CD4-positive, alpha-beta T cell treated with Interleukin-15 for 4 hours (primary cell): ENCODE measurements at places on chromosomes 2 and 18.

DNA sequence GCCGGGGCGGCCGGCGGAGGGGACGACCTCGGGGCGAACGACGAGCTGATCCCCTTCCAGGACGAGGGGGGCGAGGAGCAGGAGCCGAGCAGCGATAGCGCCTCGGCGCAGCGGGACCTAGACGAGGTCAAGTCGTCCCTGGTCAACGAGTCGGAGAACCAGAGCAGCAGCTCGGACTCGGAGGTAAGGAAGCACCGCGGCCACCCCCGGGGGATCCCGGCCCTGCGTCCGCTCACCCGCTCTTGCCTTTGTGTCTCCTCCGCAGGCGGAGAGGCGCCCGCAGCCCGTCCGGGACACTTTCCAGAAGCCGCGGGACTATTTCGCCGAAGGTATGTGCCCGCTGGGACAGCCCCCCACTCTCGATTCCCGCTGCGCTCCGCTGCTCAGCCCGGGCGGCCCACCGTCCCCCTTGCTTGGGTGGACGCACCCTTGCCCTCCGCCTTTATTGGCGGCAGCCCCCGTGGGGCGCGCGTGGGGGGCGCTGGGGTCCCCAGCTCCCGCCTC lies 611 bp downstream of the TCF7L1 start:
- no peak for DNase-seq

DNA sequence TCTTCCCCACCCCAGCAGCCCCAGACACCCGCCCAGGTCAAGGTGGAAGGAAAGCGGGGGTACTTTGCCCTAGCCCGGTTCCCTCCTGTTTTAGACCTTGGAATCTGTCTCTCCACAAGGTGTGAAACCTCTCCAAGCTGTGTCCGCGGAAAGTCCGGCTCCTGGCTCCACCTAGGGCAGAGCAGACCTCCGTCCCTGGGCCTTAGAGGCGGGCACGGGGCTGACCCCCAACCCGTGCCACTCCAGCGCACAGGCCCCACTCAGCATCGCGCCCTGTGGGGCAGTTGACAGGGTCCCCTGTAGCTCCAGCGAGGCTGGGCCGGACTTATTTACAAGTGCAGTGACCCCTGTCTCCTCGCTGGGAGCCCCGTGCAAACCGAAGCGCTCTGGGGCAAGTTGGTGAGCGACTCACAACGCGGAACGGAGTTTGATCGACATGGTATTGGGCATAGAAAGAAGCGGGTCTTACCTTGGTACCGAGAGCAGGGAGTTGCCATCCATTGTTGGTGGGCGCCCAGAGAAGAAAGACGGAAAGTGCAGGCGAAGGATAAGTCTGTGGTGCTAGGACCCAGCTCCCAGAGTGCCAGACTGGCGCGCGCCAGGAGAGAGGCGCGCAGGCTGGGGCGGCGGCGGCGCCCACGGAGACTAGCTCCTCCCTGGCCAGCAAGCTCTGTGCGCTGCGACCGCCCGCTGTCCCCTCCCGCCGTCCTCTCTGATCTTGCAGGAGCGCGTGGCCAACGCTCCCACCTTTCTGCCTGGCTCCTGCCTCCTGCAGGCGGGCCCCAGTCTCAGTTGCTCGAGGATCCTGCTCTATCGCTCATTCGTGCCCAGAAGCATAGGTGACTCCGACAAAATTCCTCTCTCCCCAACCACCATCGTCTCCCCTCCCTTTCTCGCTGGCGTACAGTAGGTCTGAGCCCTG lies at the start of gene SPHKAP:
Gene SPHKAP, minus strand, starts transcription at position 590 of the 922 bp plus-strand sequence. Its CDS starts 89 bp downstream, at position 501.
- no peak for DNase-seq

DNA sequence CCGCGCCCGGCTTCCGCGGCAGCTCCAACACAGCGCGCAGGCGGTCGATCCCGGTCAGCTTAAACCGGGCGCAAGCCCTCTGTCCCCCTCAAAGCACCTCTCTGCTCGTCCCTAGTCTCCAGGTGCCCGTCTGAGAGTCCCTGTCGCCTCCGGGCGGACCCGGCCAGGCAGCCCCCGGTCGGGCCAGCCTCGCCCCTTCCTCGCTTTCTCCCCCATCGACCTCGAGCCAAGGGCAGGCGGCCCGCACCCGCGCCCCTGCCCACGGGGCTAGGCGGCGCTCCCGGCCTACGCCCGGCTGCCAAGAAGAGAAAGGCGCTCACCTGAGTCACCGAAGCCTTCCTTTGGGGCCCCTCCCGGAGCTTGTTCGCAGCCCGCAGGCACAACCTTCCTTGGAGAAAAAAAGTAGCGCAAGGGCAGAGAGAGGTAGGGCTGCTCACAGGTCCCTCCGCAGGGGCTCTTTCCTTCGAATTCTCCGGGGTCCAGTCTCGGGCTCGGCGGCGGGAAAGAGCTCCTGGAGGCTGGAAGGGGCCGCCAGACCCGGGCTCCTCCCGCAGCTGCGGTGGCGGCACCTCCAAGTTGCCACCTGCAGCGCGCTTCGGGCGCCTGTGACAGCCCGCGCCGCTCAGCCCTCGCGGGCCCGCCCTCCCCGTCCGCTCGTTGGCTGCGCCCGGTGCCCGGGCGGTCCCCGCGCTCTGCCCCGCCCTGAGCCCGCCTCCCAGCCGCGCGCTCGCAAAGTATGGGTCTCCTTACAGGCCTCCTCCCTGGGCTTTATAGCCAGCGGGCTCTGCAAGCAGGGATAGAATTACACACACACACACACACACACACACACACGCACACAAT lies 86.5 kb upstream of the EPB41L3 start:
- no peak for DNase-seq

- no peak for DNase-seq
These were observed 23.4 kb upstream of the TET3 start for GRCh38 chr2:73961274-73961673.

GRCh38 chr18:12034241-12035100 lies 53.2 kb downstream of the IMPA2 start:
- no peak for DNase-seq

- DNase-seq: no peak
These were observed 9.5 kb downstream of the PID1 start for GRCh38 chr2:229261599-229261998.

DNA sequence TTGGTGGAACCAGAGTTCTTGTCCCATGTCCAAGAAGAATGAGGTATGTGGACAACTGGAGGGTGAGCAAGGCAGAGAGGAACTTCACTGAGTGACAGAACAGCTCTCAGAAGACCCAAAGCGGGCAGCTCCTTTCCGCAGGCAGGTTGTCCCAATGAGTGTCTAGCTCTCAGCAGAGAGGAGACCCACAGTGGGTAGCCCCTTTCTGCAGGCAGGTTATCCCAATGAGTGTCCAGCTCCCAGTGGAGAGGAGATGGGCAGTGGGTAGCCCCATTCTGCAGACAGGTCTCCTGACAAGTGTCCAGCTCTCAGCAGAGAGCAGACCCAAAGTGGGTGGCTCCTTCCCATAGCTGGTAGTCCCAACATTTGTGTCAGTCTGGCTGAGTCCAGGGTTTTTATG lies 69.6 kb downstream of the SRBD1 start:
- no peak for DNase-seq

DNA sequence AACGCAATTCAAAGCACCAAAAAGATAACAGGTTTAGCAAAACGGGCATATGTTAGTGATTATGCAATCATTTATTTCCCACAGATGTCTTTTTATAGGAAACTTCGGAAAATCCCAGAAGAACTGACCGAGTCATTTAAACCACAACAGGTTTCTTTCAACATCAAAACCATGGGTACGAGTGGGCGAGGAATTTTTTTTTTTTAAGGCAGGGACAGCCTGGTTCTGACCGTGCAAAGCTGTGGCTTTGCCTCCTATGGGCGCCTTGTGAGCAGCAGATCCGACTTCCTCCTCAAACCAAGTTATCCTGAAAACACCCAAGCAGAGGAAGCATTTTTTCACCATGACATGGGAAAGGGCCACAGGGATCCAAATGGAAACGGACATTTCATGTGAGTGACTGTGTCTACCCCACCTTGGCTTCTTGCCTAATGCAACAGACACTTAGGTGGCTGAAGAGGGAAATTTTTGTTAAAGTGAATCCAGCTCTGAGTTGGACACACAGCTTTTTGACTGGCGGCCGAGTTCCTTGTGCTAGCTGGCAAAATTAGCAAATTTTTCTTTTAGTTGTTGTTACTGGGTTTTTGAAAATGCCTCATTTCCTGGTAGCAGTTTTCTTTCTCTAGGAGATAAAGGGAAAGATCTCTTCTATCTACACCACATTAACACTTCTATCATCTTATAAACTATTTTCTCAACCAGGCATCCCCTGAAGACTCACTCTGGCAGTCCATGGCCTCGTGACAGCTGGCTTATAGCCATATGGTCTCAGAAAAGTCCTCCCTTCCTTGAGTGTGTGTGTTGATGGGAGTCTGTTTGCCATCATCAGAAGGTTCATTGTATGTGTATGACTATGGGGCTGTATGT lies 487.4 kb upstream of the ZEB2 start:
- DNase-seq: no peak

DNA sequence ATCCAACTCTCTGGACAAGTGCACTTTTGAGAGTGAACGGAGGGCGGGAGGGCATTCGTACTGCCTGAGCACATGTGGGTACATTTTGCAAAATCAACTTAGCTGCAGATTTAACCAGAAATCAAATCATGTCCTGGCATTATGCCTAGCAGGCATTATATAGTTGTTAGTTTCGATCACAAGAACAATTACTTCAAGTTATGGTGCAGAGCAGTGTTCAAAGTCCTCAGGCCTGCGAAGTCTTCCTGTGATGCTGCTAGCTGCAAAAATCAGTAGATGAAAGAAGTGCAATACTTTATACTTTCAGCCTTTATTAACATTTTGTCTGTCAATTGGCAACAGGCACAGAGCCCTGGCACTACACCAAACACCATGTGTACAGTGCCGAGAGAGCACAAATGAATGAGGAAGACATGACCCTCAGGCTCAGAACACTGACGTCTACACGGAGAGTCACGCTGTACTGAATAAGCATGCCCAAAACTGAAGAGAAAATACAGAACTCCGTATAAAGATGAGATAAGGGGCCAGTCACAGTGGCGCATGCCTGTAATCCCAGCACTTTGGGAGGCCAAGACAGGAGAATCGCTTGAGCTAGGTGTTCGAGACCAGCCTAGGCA lies 92.1 kb upstream of the CREB1 start:
- no peak for DNase-seq

GRCh38 chr2:140986456-140986855 lies 1144.4 kb downstream of the LRP1B start:
- DNase-seq: no peak

- DNase-seq: no peak
These were observed 16.0 kb downstream of the CCNT2 start for GRCh38 chr2:134934641-134935040.

DNA sequence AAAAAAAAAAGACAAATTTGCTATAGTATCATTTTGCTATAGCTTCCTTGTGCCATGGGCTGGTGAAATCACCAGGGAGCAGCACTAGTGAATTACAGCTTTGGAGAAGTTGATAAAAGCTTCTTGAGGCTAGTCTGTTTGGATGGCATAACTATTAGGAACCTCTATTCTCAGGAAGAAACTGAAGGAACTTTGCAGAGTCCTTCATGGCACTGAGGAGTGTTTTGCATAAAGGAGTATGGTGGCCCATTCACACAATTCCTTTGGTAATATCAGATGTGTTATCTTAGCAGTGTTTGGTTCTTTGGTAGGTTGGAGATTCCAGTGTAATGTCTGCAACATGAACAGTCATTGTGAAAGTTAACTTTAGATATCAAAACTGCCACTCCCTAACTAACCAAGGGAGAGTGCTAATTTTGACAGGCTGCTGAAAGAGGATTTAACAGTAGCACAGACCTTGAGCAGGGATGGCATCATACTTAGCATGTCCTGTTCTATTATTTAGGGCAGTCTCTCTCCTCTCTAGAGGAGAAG lies 76.6 kb upstream of the ZFP36L2 start:
- no peak for DNase-seq

DNA sequence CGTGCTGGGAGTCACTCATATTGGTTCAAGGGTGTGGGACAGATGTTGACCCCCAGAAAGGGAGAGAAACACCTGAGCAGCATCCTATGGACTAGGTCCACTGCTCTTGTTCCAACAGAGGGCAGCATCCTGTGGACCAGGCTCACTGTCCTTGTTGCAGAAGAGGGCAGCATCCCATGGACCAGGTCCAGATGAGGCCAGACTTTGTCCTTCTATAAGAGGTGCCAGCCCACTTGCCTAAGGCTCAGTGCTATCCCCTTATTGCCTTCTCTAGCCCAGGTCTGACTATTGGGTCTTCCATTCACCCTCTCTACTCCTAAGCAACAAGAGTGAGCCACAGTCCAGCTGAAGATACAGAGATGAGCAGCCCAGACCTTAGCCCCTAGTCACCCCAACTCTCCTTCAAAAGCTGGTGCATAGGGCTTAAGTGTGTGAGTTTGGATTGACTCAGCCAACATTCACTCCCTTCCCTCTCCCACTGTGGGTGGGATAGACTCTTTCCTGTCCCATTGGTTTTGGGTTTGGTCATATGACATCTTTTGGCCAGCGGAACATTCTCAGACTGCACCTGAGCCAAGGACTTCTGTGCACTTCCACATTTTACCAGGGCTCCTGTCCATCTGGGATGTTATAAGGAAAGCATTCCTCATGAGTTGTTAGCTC lies 132.4 kb upstream of the GPC1 start:
- DNase-seq: no peak

DNA sequence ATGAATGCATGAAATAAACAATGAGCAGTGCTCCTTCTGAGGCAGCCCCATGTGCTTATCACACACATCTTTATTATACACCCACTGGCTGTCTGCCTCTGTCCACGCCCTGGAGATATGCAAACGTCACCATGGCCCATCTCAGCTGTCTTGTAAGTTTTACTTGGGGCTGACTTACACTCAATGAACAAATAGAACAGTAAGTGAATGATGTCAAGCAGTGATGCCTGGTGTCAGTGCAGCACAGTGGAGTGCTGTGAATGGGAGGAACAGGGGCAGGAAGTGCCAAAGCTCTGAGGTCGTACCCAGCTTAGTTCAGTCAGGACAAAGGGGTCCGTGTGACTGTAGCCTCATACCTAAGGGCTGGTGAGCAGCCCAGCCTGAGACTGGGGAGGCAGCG lies 659.5 kb upstream of the HS6ST1 start:
- DNase-seq: no peak

DNA sequence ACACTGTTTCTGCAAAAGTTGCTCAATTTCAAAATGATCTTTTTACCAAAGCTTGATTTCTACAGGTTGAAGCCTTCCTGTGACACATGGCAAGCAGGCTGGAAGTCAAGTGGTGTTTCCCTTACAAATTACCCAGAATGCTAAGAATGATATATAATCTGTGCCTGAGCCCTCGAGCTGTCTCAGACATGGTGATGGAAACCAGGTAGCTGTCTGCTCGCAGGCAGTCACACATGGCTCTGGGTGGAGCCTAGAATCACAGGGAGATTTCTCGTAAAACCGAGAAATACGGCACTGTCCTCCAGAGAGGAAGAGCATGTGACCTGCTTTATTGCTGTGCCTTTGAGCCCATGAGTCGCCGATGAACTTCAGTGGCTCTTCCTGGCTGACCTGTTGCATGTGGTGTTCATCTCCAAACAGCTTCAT lies 392.9 kb downstream of the ZNF521 start:
- no peak for DNase-seq

- DNase-seq: no peak
These were observed 13.4 kb upstream of the ZNF512 start for GRCh38 chr2:27569398-27569797.

GRCh38 chr2:138023298-138023697 lies 59.0 kb downstream of the HNMT start:
- no peak for DNase-seq
